COR-L47 (cell line): ENCODE measurements at places on chromosomes 12 and 14.

- DNase-seq, result no peak
These were observed 79.6 kb downstream of the ITPK1 start for GRCh38 chr14:93035917-93036651.

DNA sequence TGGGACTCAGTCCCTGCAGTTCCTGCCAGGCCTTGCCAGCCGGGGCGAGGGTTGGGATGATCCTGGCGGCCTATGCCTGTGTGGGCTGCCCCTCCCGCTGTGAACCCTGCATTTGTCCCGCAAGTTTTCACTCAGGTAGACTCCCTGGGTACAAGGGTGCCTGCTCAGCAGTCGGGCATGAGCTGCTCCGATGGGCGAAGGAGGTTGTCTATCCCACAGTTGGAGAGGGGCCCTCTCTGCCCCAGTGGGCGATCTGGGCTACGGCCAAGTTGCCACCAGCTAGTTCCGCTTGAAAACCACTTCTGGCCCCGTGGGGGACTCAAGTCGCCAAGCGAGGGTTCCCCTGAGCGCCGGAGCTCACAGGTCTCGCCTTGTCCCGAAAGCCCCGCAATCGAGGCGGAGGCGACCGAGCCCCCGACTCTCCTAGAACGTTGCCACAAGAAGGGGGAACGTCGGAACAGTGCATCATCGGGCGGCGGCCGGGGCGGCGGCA is 365 bp upstream of the TPI1 start:
- no peak for DNase-seq

- no peak for DNase-seq
These were observed 21.7 kb downstream of the BICDL1 start for GRCh38 chr12:120010661-120011230.

GRCh38 chr12:31037931-31038330 is 35.7 kb upstream of the DDX11 start:
- no peak for DNase-seq

- DNase-seq, result no peak
These were observed 1.6 kb downstream of the INSM2 start for GRCh38 chr14:35535483-35536112.

DNA sequence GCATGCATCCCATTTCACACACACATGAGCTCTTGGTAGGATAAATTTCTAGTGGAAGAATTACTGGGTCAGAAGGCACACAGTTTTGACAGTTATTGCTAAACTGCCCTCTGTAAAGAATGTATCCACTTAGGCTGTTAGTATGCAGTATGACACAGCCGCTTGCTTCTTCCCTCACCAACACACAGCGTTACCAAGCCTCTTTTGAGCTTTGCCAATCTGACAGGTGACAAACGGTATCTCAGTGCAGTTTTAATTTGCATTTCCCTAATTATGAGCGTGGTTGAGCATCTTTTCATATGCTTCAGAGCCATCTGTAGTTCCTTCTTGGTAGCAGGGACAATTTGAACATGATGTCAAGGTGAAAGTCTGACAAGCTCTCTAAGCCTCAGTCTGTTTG is 42.9 kb downstream of the HRK start:
- DNase-seq, result no peak

GRCh38 chr12:111812881-111813741 is 28.9 kb upstream of the MAPKAPK5 start:
- peak; percentile 78 for DNase-seq

DNA sequence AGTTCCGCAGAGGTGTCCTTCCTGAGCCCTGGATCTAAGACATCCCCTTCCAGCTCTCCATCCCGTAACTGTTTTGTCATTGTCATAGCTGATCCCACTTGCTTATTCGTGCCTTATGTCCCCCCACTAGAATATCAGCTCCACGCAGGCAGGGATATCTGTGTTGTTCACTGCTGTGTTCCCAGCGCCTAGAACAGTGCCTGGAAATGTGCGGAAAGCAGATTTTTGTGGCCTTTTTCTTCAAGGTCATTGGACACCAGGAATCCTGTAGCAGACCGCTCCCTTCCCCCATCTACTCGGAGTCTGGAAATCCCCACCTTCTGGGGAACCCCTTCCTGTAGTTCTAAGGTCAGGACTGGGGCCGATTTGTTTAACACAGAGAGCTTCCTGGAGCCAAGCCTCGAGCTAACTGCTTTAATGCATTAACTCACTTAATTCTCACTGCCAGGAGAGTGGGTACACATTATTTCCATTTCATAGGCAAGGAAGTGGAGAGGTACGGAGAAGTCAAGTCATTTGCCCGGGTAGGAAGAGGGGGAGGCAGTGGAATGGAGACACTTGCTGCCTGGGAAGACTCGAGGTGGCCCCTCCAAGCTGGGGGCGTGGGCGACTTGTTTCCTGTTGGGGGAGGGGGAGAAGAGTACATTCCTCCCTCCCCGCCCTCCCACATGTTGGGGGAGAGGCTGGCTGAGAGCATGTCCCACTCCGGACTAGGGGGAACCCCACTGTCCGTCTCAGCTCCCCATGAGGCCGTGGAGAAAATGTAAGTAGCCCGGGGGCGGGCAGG is 1.2 kb upstream of the SH2B3 start:
- DNase-seq, result no peak

- DNase-seq, result no peak
These were observed 16.6 kb downstream of the FBRSL1 start for GRCh38 chr12:132506328-132507160.

DNA sequence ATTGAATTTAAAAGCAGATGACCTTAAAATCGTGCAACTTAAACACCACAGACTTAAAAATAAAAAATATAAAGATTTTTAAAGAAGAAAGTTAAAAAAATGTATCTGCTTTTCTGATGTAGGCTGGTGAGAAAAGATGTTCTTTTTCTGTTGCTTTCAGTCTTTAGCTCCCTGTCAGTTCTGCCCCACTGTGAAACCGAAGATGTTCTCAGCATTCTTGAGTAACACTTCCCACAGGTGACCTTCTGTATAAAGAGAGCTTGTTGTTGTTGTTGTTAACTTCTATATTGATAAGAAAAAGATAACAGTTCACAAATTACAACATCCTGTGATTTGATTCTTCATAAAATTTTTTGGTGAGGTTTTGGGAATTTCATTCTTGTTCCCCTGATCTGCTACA is 377.9 kb upstream of the RGS6 start:
- no peak for DNase-seq
